ENCODE measurements at places on chromosomes 2 and 18.

DNA sequence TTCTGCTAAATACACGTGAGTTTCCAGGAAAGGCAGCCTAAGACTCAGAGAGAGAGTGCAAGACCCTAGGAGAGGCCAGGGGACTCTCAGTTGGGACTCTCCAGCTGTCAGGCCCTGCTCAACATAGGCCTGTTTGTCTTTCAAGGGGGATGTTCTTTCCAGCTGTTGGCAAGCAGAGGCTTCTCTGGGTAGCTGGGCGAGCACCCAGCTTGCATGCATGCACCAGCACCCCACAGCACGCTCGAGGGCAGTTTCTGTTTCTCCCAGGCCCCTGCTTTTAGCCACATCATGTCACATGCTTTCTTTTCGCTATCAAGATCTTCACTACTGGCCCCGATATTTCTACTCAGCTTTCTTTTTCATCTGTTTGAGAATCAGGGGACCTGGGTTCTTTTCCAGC, 479.3 kb upstream of the HS6ST1 start:
- no peak for DNase-seq

DNA sequence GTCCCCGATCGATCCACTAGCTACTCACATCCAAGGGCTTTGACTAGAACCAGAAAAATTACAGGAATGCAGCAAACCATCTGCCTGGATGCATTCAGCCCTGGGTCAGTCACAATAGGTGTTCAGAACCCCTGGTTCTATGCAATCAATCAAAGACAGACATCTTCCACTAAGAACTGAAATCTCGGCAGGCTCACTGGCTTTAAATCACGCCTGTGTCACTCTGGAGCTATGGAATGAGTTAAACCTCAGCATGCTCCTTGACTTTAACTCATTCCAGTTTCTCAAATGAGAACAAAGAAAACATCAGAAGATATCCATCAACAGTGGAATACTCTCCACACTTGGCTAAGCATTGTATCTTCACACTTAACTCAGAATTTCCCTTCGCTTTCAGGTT, 68.1 kb upstream of the SPTBN1 start:
- DNase-seq = no peak

DNA sequence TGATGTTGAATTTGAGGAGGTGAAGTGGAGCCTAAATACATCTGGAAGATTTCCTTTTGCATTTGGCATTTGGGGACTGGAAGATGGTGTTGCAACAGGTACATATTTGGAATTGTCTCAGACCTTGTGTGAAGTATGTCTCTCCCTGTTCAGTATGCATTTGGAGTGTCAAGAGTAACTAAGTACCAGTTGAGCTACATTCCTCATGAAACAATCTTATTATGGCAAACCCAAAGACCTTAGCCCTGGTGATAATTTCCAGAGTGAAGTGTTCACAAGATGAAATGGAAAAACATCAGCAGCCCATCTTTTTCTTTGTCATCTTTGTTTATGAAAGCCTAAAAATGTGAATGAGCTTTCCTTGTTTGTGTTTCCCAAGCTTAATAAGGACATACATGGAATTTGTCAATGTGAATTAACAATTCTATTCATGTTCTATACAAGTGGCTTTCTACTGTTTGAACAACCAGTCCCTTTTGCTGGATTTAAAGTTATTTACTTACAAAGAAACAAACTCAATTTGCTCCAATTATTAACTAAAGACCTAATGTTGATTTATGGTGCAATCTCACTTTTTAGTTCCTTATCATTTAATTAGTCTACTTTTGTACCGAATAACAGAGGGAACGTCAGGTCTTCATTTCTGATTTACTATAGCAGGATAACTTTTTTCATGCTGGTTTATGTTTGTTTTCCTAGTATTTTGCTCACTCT, 42.1 kb upstream of the PPP1R1C start:
- no peak for DNase-seq

- no peak for DNase-seq
Observed at GRCh38 chr2:74205596-74205995, 7.2 kb downstream of the MTHFD2 start.

DNA sequence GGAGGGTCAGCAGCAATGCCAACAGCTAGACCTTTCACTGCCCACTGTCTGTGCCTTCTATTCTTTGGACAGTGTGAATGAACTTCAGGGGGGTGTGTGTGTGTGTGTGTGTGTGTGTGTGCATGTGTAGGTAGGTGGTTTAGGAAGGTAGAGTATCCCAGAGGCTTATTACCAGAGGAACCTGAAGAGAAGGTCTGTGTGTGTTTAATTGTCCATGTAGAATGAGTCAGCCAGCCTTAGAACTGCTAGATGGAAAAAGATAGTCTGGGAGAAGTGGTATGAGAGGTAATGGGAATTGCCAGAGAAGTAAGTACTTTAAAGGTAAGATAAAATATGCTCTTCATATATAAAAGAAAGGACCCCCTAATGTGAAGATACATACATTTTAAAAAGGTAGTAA, 522.2 kb downstream of the PIK3C3 start:
- no peak for DNase-seq

GRCh38 chr2:202373490-202373889, 2.6 kb upstream of the BMPR2 start:
- no peak for DNase-seq

- DNase-seq = no peak
Observed at GRCh38 chr18:55443776-55444175, 144.2 kb downstream of the TCF4 start.

DNA sequence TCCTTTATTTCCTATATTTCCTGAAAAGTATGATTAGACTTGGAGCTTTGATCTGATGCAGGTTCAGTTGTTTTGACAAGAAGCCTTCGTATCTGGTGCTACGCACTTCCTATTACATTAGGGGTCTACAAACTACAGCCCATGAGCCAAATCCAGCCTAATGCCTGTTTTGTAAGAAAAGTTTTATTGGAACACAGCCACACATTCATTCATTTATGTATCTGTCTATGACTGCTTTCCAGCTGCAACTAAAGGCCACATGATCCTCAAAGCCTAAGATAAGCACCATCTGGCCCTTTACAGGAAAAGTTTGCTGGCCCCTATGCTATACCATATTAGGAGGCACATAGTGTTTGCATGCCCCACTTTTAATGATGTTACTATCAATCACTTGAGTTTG, 26.0 kb downstream of the EIF2AK3 start:
- no peak for DNase-seq

DNA sequence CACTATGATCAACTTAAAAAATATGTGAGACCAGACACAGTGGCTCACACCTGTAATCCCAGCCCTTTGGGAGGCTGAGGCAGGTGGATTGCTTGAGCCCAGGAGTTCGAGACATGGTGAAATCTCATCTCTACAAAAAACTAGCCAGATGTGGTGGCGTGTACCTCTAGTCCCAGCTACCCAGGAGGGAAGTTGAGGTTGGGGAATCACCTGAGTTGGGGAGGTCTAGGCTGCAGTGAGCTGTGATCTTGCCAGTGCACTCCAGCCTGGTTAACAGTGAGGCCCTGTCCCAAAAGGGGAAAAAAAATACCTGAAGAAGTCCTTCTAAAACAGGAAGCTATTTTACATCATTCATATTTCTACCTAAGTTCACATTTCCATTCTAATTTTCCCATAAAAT, 144.0 kb downstream of the EML6 start:
- no peak for DNase-seq

- no peak for DNase-seq
Observed at GRCh38 chr2:206670531-206671319, 28.4 kb downstream of the FAM237A start.

- no peak for DNase-seq
Observed at GRCh38 chr18:51811883-51812282, 528.1 kb upstream of the DCC start.

- DNase-seq = no peak
Observed at GRCh38 chr2:196383799-196384198, 212.4 kb upstream of the STK17B start.

DNA sequence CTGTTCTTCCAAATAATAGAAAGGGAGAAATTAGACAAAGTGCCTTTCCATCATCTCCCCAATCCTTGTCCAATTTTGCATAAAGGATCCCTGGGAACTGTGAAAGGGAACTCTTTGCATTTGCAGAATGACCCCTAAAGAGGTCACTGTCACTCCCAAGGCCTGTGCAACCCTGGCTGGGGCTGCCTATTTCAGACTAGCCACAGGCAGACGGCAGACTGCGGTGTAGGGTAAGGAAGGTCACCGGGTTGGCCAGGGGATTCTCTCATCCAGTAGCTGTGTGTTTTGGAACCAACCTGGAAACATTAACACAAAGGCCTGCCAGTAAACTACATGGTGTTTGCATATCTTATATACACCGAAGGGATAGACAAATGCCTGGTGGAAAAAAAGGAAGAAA, 818.7 kb downstream of the BCL11A start:
- DNase-seq = no peak

- DNase-seq = no peak
Observed at GRCh38 chr2:42828487-42829425, 36.4 kb upstream of the HAAO start.

DNA sequence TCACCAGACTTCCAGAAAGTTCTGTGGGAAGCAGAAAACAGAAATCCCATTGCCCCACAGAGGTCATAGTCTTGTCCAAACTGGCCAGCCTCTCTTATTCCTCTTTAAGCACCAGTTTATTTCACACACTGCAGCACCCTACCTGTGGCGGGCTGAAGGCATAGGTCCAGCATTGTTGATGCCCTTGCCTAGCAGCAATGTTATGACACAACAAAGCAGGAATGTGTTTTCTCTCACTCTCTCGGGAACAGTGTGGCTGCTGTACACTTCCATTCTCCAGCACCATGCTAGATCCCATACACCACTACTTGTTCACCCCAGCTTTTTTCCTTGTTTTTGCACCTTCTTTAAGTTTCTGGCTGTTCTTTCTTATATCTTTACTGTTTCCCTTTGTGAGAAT, 181.6 kb downstream of the DNAH6 start:
- no peak for DNase-seq

Measured in stimulated activated CD4-positive, alpha-beta T cell treated with anti-CD3 and anti-CD28 coated beads, Interleukin-1b, Interleukin-23, amount 100 ng/mL, for 1 hour (primary cell).